ENCODE measurements at places on chromosomes 4 and X. TPM values are rescaled to one million over a fixed set of nuclear protein-coding genes. Genes with fewer than 3 reads are reported as not detected.

The BTK gene
- not detected for total RNA-seq

The TKTL2 gene
- total RNA-seq = 0.16 TPM

The ZNF141 gene
- 8.1 TPM for total RNA-seq

The IGFBP7 gene
- total RNA-seq = 172 TPM

The TMEM35A gene
- 1.4 TPM for total RNA-seq

The SMARCA1 gene
- 55.8 TPM for total RNA-seq

Data from myocyte (in vitro differentiated cells).